A549 treated with GW870086 at 1 μM for 4 hours (cell line): ENCODE measurements at places on chromosomes 3 and 15. TPM values are rescaled to one million over a fixed set of nuclear protein-coding genes. Genes with fewer than 3 reads are reported as not detected.

Gene COL6A5
- not detected in 5 replicates for total RNA-seq

Gene KLHL40
- not detected in 5 replicates for total RNA-seq

Gene CLSTN2
- total RNA-seq: 0.03 to 0.07 TPM (median 0.03 TPM) in 5 replicates

Gene CFAP44
- total RNA-seq: 1.3 to 2.3 TPM (median 2.0 TPM) in 5 replicates

Gene CFAP91
- 0.11 to 0.43 TPM (median 0.31 TPM) in 4 of 5 replicates, not detected in the other for total RNA-seq

Gene DLEC1
- 0.06 TPM in 1 of 5 replicates, not detected in the others for total RNA-seq

Gene CLDN18
- not detected in 5 replicates for total RNA-seq

Gene RTP3
- total RNA-seq: not detected in 5 replicates

Gene DUOXA2
- not detected in 5 replicates for total RNA-seq
